WERI-Rb-1 (cell line): ENCODE measurements at places on chromosomes 7 and 10.

GRCh38 chr10:9018195-9019173, 964.0 kb downstream of the GATA3 start:
- DNase-seq: no peak

DNA sequence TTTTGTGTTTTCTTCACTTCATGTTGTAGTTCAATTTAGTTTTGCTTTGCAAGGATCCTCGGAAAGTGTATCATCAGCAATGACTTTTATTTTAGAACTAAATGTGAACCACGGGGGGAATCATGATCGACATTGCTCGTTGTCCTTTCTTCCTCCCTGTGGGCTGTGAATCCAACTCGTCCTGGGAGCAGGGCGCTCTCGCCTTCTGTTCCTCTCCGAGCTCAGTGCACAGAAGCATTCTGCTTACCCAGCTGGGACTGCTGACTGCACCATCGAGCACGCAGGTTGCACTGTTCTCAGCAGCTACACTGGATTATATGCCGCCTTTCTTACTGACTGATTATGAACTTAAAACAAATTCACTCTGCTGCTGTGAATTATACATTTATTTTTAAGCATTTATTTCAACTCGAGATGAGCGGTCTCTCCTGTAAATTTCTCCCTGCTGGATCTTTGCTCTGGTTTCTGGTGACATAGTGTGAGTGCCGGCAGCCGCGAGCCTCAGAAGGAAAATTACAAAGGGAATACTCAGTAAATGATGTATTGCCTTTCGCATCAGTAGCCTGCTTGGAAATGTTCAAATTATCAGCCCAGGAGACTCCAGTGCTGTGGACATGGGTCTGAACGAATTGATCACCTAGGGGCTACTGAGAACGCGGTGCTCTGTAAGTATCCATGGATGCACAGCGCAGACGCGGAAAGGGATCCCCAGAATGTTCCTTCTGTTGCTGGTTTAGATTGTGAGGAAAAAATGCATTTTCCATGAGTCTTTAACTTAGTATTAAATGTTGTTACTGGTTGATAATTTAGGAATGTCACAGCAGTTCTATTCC, 92.6 kb downstream of the PTPRE start:
- DNase-seq: no peak

- peak; percentile 64 for DNase-seq
Measured at GRCh38 chr10:76550806-76551205, 1086.8 kb downstream of the KCNMA1 start.

GRCh38 chr10:20380401-20380800, 516.7 kb downstream of the NEBL start:
- no peak for DNase-seq

- no peak for DNase-seq
Measured at GRCh38 chr10:34420795-34421194, 394.3 kb downstream of the PARD3 start.
